ENCODE measurements at places on chromosomes 7 and 10.

GRCh38 chr7:134755422-134756022 is 23.9 kb upstream of the CALD1 start:
- no peak overlapping the region for H3K27ac ChIP-seq
- H3K36me3 ChIP-seq, result no peaks in the 10 kb centered on the region
- H3K4me3 ChIP-seq, result no peak overlapping the region
- peaks cover 5% of the 10 kb centered on the region for H3K4me1 ChIP-seq
- no peaks in the 10 kb centered on the region for H3K27me3 ChIP-seq
- DNase-seq, result peak; percentile 59

- DNase-seq, result no peak
- H3K36me3 ChIP-seq, result no peaks in the 10 kb centered on the region
- H3K4me1 ChIP-seq, result peaks cover 6% of the 10 kb centered on the region
- no peak overlapping the region for H3K27ac ChIP-seq
These were observed 35.3 kb upstream of the PCBD1 start for GRCh38 chr10:70923696-70924095.

DNA sequence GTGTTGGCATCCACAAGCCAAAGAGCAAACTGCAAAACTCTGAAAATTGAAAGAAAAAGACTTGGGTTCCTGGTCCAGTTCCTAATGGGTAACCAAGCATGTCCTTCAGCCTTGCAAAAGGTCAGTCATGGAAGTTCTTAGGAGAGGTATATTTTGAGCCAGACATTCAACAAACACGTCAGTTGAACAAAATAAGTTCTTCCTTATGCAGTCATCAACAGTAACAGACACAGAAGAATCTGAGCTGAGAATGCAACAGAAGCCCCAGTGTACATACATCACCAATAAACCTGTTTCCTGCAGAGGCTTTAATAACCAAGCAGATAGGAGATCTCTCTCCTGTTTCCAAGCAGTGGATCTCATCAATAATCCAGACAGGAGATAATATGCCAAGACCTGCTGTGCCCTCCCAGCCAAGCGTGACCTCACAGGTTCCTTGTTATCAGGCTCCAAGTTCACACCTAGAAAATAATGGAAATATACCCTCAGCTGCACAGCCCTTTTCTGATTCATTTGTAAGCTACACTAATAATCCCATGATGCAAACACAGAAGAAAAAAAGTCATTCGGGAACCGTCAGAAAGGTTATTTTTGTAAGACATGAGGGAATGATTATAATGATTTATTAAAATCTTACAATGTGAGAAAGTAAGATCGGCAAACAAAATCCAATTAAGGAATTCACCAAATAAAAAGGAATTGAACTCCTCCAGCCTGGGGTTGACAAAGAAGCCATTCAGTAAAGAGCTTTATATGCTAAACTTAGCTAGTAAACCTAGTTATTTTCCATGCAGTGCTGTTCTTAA is 90.7 kb downstream of the DGKI start:
- peaks cover 7% of the 10 kb centered on the region for H3K27me3 ChIP-seq
- no peak for DNase-seq
- no peaks in the 10 kb centered on the region for H3K36me3 ChIP-seq
- no peaks in the 10 kb centered on the region for H3K4me1 ChIP-seq

DNA sequence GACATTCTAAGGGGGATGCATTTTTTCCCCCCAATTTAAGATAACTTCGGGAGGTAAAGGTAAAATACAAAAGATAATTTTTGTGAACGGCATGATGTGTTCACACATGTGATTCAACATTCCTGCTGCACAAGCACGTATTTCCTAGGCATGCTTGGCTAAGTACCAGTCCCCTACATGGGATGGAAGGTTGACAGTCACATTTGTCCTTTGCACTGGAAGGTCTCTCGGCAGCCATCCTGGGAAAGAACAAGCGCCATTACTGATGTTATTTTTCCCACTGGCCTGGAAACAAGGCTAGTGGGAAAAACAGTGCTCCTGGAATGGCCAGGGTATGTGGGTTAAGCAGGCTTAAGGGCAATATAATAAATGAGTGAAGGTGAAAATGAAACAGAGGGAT is 276.2 kb upstream of the AOAH start:
- H3K27me3 ChIP-seq, result no peaks in the 10 kb centered on the region
- DNase-seq, result no peak
- no peak overlapping the region for H3K4me3 ChIP-seq
- H3K36me3 ChIP-seq, result peaks cover 29% of the 10 kb centered on the region

GRCh38 chr7:116953906-116954838 is 871 bp downstream of the ST7 start:
- no peaks in the 10 kb centered on the region for H3K27me3 ChIP-seq
- no peaks in the 10 kb centered on the region for H3K36me3 ChIP-seq
- peak; percentile 31 for DNase-seq
- H3K4me3 ChIP-seq, result peak overlapping the region; percentile 92

- no peak for DNase-seq
- H3K27me3 ChIP-seq, result no peaks in the 10 kb centered on the region
- no peaks in the 10 kb centered on the region for H3K4me1 ChIP-seq
- H3K27ac ChIP-seq, result no peak overlapping the region
- no peak overlapping the region for H3K4me3 ChIP-seq
- H3K36me3 ChIP-seq, result no peaks in the 10 kb centered on the region
These were observed 94.2 kb upstream of the ABCB5 start for GRCh38 chr7:20521243-20521642.

- DNase-seq, result no peak
- no peaks in the 10 kb centered on the region for H3K4me1 ChIP-seq
- H3K27me3 ChIP-seq, result no peaks in the 10 kb centered on the region
- H3K4me3 ChIP-seq, result no peak overlapping the region
- H3K27ac ChIP-seq, result no peak overlapping the region
These were observed 28.2 kb upstream of the ZNF488 start for GRCh38 chr10:47412177-47412730.

- no peaks in the 10 kb centered on the region for H3K4me1 ChIP-seq
- no peaks in the 10 kb centered on the region for H3K27me3 ChIP-seq
- no peak overlapping the region for H3K27ac ChIP-seq
- H3K36me3 ChIP-seq, result no peaks in the 10 kb centered on the region
- no peak overlapping the region for H3K4me3 ChIP-seq
These were observed 228.6 kb downstream of the ELFN1 start for GRCh38 chr7:1898628-1899185.

- H3K4me1 ChIP-seq, result no peaks in the 10 kb centered on the region
- H3K27me3 ChIP-seq, result peaks cover 29% of the 10 kb centered on the region
- DNase-seq, result no peak
- H3K27ac ChIP-seq, result no peak overlapping the region
- no peaks in the 10 kb centered on the region for H3K36me3 ChIP-seq
These were observed 58.5 kb upstream of the UBE3C start for GRCh38 chr7:157080111-157080730.

Data from activated CD4-positive, alpha-beta memory T cell treated with anti-CD3 and anti-CD28 coated beads for 36 hours (primary cell).